ENCODE measurements at places on chromosomes 2 and 18.

DNA sequence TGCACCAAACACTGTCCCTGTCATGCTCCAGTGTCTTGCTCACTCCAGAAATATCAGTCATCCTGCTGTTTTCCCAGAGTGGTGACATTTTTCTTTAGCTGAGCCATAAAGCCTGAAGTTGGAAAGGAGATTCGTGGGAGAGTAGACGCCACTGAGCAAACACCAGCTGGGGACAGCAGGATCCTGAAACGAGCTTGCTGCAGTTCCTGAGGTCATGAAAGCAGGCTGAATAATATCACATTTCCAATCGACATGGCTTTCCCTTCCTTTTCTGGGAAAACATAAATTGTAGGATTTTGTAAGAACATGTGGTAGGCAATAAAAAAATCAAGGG, 276.4 kb downstream of the CDCA7 start:
- no peak for DNase-seq

GRCh38 chr18:63149302-63149587, 170.3 kb downstream of the BCL2 start:
- DNase-seq = no peak

GRCh38 chr2:20501974-20502373, 55.1 kb downstream of the RHOB start:
- DNase-seq = no peak

DNA sequence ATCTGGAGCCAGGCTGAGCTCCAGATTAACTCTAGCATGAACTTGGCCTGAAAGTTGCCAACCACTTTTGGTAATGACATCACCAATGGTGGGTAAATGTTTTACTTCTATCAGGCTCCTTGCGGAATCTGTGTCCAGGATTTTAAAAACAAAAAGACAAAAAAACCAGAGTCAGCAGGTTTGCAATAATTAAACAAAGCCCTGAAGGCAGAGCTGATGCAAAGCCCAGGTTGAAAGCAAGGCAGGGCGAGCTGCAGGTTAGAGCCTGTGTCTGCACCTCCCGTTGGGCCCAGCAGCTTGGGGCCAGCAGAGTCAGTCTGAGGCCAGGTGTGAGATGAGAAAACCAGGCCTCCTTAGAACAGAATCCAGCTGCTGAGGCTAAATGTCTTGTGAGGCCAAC, 29.1 kb upstream of the ALK start:
- no peak for DNase-seq

- DNase-seq = no peak
Measured at GRCh38 chr2:38406597-38407110, 29.6 kb upstream of the ATL2 start.

- no peak for DNase-seq
Measured at GRCh38 chr2:275466-275865, 10.7 kb downstream of the ACP1 start.

GRCh38 chr18:48814490-48815178, 136.1 kb downstream of the SMAD7 start:
- no peak for DNase-seq
